Activated CD4-positive, alpha-beta memory T cell treated with anti-CD3 and anti-CD28 coated beads, Interleukin-2, amount 10 ng/mL, durations not matched to agents 7 days and 5 days (primary cell): ENCODE measurements at places on chromosomes 4 and X. TPM values are rescaled to one million over a fixed set of nuclear protein-coding genes. Genes with fewer than 3 reads are reported as not detected.

The SPANXA2 gene
- not detected for total RNA-seq

The F8 gene
- 8.9 TPM for total RNA-seq

The HSFX1 gene
- 1.1 TPM for total RNA-seq

The MFAP3L gene
- total RNA-seq, result 0.33 TPM

The ASMT gene
- 0.48 TPM for total RNA-seq

The RNF212 gene
- 0.88 TPM for total RNA-seq

The SH2D1A gene
- total RNA-seq, result 61.2 TPM

The GPR78 gene
- 0.13 TPM for total RNA-seq

The GPR119 gene
- total RNA-seq, result not detected

The BST1 gene
- 0.40 TPM for total RNA-seq

The C4orf17 gene
- total RNA-seq, result not detected

The MAGEC2 gene
- total RNA-seq, result not detected

The BEND4 gene
- total RNA-seq, result 0.10 TPM

The KDR gene
- not detected for total RNA-seq

The CSN1S1 gene
- total RNA-seq, result not detected

The SLC9B1 gene
- 2.3 TPM for total RNA-seq

The EXOC1L gene
- not detected for total RNA-seq

The ERCC6L gene
- total RNA-seq, result 9.5 TPM

The SORBS2 gene
- total RNA-seq, result not detected

The DUSP9 gene
- not detected for total RNA-seq

The CHRNA9 gene
- not detected for total RNA-seq

The GABRE gene
- total RNA-seq, result not detected

The MTNR1A gene
- total RNA-seq, result not detected

The ABLIM2 gene
- total RNA-seq, result 0.13 TPM
